Activated CD4-positive, alpha-beta T cell treated with anti-CD3 and anti-CD28 coated beads for 1 hour (primary cell): ENCODE measurements at places on chromosomes 2 and 18.

GRCh38 chr18:57836557-57836956 lies 33.4 kb upstream of the ATP8B1 start:
- DNase-seq: no peak

DNA sequence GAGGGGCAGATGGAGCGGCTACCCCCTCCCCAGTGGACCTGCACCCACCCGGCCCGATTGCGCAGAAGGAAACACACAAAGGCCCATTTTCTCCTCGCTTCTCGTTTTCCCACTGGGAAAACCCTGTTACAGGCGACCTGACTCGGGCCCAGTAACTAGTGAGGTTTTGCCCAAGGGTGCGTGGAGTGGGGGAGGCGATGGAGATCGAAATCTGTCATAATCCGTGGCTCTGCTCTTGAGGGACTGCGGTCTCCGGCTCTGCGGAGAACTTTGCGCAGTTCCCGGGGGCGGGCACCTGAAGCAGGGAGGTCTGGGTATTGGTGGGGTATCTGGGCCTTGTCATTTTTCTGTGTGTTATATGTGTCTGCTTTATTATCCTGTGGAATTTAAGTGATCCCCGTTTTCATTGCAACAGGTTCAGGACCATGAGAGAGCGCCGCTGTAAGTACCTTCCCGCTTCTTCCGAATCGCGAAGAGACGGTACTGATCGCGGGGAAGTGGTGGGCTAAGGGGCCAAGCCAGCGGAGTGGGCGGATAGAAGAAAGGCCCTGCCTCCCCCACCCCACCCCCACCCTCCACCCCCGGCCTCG lies 4.0 kb upstream of the HOXD4 start:
- no peak for DNase-seq

- DNase-seq: no peak
Measured at GRCh38 chr2:157479081-157480027, 35.5 kb upstream of the CYTIP start.

GRCh38 chr18:48673853-48674721 lies 135.3 kb downstream of the CTIF start:
- no peak for DNase-seq

GRCh38 chr2:159034713-159035112 lies 66.3 kb downstream of the TANC1 start:
- DNase-seq: no peak

DNA sequence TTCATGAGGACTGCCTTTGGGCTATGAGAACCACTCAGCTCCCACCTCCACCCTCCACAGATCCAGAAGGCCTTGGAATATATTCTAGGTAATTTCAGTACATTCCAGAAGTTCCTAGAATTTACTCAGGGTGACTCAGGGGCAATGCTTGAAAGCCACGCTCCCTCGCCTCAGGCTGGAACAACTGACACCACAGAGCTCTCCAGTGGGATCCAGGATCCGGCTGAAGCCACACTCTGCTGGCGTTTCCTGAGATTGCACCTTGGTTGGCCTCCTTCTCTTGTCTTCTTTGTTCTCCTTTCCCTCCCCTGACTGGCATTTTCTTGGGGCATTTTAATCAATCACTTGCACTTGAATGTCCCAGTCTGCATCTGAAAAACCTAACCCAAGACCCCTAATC lies 92.6 kb upstream of the KCNE4 start:
- DNase-seq: no peak

GRCh38 chr2:79820281-79820680 lies 307.4 kb downstream of the CTNNA2 start:
- DNase-seq: no peak

DNA sequence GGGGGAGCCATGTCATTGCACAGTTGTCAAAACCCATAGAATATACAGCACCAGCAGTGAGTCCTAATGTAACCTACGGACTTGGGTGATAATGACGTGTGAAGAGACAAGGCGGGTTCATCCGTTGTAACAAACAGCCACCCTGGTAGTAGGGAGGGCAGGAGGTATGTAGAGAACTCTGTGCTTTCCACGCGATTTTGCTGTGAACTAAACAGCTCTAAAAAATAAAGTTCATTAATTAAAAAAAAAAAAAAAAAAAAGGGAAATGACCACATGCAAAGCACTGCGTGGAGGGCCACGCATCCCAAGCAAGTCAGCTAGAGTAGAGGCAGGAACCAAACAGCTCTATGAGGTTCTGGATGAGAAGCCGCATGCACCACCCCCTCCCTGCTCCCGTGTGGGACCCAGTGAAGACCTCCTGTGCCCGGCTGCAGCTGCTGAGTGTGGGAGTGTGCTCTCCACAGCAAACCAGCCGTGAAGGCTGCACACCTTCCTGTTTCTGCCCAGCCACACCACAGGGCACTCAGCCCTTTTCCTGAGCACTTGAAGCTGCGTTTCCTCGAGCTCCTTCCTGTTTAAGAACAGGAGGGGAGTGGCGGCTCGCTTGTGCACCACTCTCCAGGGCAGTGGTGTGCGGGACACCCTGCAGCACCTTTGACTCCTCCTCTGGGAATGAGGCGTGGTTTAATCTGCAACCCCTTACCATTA lies 65.6 kb downstream of the ODC1 start:
- peak; percentile 11 for DNase-seq

DNA sequence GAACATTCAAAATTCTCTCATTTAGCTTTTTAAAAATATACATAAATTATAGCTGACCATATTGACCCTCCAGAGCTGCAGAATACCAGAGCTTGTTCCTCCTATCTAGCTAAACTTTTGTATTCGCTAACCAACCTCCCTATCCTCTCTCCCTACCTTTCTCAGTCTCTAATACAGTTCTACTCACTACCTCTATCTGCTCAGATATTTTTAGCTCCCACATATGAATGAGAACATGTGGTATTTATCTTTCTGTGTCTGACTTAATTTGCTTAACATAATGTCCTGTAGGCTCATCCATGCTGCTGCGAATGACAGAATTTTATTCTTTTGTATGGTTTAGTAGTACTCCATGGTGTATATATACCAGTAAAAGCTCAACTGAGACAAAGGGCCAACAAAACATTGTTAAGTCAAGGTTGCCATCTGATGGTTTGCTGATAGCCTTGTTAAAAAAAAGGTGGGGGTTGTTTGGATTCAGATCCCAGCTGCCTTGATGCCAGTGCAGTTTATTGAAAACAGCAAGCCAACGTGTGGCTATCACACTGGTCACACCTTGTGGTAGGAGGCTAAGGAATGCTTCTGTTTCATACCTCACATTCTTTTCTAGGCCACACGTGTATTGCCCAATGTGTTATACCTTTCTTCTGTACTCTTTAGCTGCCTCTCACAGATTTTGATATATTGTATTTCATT lies 101.5 kb downstream of the VWA3B start:
- no peak for DNase-seq

GRCh38 chr2:85435981-85436835 lies 17.7 kb downstream of the SH2D6 start:
- no peak for DNase-seq

DNA sequence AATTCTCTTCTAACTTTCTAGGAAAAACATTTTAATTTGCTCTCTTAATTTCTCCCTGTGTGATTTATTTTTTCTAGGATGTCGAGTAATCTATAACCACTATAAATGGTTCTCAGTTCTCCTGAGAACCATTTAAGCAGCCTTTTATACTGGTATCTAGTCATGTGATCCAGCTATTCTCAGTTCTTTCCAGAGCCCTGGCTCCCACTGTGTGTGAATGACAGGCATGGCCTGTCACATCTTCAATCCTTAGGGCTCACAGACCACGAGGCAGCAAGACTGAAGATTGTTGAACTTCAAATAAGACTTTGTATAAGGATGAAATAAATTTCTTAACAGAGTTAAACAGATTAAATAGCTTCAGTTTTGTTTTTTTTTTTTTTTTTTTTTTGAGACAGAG lies 219.4 kb downstream of the HNMT start:
- no peak for DNase-seq

DNA sequence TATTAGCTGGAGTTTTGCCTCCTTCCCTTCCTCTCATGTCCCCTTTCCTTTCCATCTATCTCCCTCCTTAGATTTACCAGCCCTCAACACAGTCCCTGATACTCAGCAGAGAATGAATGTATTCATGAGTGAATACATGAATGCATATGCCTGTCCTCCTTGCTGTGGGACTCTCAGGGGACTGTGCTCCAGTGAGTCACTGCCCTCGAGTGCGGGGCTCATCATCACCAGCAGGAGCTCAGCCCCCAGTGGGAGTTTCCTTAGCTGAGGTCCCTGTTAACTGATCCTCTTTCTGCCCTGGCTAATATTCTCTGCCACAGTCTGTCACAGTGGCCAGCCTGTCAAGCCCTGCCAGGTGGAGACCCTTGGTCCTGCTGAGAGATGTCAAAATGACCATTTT lies 104.9 kb upstream of the LHCGR start:
- DNase-seq: no peak

- no peak for DNase-seq
Measured at GRCh38 chr2:107984707-107985106, 1.6 kb upstream of the SLC5A7 start.

- DNase-seq: no peak
Measured at GRCh38 chr2:27781496-27781895, 10.0 kb downstream of the MRPL33 start.

DNA sequence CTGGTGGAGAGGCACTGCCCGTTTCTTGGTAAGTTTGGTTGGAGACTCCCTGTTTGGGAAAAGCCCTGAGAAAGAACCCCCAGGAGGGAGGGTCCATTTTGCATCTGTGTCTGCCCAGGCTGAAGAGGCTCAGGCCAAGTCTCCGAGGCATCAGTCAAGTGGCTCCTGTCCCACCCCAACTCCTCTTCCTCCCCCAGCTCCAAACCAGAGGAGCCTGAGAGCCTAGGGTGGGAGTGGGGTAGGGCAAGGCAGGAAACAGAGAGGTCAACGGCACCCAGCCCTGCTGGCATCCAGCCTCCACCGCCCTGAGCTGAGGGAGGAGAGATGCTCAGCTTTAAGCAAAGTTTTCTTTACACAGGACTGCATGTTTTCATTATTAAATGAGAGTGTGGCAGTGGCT lies 38.2 kb downstream of the CYP27C1 start:
- DNase-seq: no peak

- DNase-seq: no peak
Measured at GRCh38 chr2:128281852-128282245, 36.8 kb downstream of the HS6ST1 start.

- DNase-seq: peak; percentile 88
Measured at GRCh38 chr2:197705121-197705911, at the start of gene MARS2. Gene MARS2, plus strand, starts transcription at chr2:197705369. Its CDS starts 37 bp downstream, at chr2:197705406.

- DNase-seq: no peak
Measured at GRCh38 chr2:39994151-39994550, 215.1 kb upstream of the THUMPD2 start.

DNA sequence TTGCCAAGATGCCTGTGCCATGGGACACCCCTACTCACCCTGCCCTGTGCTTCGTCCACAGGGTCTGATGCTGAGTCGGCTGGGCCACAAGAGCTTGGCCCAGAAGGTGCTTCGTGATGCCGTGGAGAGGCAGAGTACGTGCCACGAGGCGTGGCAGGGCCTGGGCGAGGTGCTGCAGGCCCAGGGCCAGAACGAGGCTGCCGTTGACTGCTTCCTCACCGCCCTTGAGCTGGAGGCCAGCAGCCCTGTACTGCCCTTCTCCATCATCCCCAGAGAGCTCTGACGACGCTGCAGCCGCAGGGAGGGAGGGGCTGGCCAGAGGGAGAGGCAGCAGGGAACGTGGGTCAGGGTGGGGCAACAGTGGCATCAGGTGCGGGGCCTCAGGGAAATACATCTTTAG lies 81.5 kb downstream of the STPG4 start:
- no peak for DNase-seq

DNA sequence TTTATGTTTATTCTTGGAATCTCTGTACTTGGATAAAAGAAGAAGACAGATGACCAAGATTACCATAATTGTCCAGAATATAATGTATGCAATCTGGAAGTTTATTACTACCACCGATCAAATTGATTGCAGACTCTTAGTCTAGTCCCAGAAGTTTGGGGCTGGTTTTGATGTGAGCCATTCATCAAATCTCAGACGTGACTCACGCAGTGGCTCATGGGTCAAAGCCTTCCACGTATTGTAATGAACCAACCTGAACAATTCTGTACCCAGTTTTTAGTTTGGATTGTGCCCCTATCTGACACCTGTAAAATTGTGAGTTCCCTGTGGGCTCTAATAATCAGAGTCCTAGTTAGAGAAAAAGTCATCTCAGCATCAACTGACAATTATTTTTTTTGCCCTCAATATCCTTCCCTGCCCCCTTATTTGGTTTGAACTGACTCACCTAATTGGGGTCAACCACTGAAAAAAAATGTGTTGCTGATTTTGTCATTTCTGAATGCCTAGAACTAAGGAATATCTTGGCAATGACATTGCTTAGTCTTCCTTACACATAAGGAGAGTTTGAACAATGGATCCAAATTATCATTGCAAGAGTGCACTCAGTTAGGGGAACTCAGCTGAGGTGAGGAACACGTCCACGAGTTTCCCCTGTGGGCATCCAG lies 219.5 kb upstream of the NRP2 start:
- no peak for DNase-seq

DNA sequence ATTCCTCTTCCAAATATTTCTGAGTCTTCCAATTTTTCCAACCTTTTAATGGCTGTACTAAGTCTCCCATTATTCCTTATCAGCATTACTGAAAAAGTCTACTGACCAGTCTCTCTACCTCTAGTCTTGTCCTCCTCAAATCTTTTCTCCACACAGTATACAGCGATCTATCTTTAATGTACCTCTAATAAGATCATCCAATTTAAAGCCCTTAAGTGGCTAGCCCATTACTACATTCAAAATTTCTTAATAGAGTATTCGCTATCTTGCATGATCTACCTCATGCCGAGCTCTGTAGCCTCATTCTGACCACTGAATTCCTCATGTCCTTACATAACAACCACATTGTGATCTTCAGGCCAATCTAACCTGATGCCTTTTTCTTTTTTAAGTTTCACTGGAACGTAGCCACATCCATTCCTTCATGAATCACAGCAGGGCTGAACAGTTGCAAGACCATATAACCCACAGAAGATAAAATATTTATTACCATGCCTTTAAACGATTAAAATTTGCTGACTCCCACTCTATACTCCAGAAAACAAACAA lies 57.9 kb downstream of the SLC66A3 start:
- DNase-seq: no peak

DNA sequence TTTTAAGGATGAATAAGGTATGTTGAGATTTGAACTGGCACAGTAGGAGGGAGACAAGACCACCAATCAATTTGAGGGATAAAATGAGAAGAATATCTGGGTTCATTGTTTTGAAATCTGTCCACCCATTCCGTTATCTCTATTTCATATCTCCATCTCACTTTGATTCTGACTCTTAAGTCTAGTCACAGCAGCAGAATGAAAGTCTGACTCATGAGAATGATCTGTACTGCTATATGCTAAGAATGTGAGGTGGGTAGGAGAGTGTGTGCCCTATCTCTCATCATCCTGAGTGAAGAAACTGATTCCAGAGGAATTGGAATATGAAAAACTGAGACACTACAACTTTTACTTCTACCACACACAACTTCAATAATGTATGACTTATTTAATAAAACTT lies 1994.5 kb upstream of the PIK3C3 start:
- DNase-seq: no peak
